Pulmonary artery endothelial cell (primary cell): ENCODE measurements at places on chromosomes 16 and 17. TPM values are rescaled to one million over a fixed set of nuclear protein-coding genes. Genes with fewer than 3 reads are reported as not detected.

Gene BFAR
- 85.7 and 91.9 TPM in 2 replicates for total RNA-seq

Gene XAF1
- 11.5 and 23.9 TPM in 2 replicates for total RNA-seq

Gene C1QL1
- total RNA-seq, result 0.11 and 0.20 TPM in 2 replicates

Gene SOST
- total RNA-seq, result not detected in 2 replicates

Gene SHCBP1
- 26.8 and 57.3 TPM in 2 replicates for total RNA-seq

Gene CCL16
- 0.46 and 0.85 TPM in 2 replicates for total RNA-seq

Gene ARL16
- 16.5 and 43.3 TPM in 2 replicates for total RNA-seq

Gene TMEM107
- 15.8 and 33.2 TPM in 2 replicates for total RNA-seq

Gene CNTNAP1
- 30.9 and 35.4 TPM in 2 replicates for total RNA-seq

Gene TVP23C
- total RNA-seq, result 17.7 and 20.7 TPM in 2 replicates

Gene SLC52A1
- total RNA-seq, result 0.07 TPM in 2 replicates
